ENCODE measurements at places on chromosomes 11 and 22.

- no peak for DNase-seq
Observed at GRCh38 chr11:31821766-31822165, 10.6 kb upstream of the PAX6 start.

DNA sequence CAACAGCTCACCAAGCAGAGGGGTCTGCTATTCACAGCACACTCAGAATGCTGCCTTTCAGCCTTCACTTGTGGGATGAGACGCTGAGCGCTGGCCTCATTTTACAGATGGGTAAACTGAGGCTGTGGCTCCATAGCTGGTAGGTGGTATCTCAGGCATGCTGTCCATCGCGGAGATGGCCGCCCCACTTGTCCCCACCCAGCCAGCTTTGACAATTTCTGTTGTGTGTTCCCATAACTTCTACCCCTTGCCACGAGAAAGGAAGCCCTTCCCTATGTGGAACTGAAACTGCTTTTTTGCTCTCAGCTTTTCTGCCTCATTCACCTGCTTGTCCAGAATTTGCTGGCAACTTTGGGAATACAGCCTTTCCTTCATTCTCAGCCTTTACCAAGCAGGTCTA lies 36.1 kb upstream of the NNMT start:
- DNase-seq, result no peak

GRCh38 chr11:7596975-7597391 lies 76.3 kb downstream of the CYB5R2 start:
- no peak for DNase-seq

DNA sequence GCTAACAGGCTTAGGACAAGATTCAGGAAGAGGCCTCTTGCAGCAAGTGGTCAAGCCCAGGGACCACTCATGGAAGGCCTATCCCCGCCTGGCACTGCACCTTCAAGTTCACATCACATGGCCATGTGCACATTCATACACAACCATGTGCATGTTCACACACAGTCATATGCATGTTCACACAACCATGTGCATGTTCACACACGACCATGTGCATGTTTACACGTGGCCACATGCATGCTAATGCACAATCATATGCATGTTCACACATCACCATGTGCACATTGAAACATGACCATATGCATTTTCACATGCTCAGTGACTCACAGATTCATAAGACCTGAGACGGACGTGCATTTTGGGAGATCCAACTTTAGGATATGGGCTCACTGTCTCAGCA lies 28.7 kb upstream of the IL17RA start:
- DNase-seq, result no peak

- DNase-seq, result no peak
Observed at GRCh38 chr11:33072465-33072864, 33.1 kb downstream of the TCP11L1 start.

GRCh38 chr11:98561877-98562395 lies 458.8 kb upstream of the CNTN5 start:
- no peak for DNase-seq

- no peak for DNase-seq
Observed at GRCh38 chr11:41145420-41145819, 314.0 kb downstream of the LRRC4C start.

Measured in effector memory CD8-positive, alpha-beta T cell (primary cell).